Bladder microvascular endothelial cell (primary cell): ENCODE measurements at places on chromosomes 2 and 18. TPM values are rescaled to one million over a fixed set of nuclear protein-coding genes. Genes with fewer than 3 reads are reported as not detected.

Gene CCDC121
- 1.8 and 2.6 TPM in 2 replicates for total RNA-seq

Gene METTL4
- 10.7 and 15.4 TPM in 2 replicates for total RNA-seq

Gene TOGARAM2
- total RNA-seq = 0.13 TPM in 1 of 2 replicates, not detected in the other

Gene SIX3
- not detected in 2 replicates for total RNA-seq
